ELR (cell line): ENCODE measurements at places on chromosomes 7 and 10.

DNA sequence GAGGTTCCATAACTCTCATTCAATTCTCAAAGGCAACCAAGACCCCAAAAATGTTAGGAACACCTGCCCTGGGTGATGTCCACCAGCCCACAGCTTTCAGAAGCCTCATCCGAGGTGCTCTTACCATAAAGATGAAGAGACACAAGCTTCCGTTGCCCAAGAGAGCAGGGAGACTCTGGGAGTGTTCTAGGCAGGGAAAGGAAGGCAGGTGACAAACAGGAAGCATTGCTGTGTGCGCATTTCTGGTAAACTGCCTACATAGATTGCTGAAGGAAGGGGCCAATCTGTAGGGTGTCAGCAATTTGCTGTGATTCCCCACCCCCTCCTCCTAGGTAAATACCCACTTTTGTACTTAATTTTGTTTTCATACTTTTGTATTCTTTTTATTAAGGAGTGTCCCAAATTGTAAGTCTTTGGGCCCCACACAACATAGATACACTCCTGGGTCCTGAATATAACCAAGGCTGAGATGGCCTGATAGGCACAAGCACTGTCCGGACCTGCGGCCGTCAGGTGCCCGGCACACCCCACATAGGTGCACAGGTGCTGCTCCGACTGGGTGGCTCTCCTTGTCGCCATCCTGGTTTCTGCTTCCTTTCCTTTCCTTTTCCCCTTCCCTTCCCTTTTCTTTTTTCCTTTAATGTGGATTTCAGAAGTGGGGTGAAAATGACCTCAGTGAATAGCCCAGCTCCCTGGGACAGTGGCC, 51.4 kb upstream of the SMNDC1 start:
- no peak for DNase-seq

DNA sequence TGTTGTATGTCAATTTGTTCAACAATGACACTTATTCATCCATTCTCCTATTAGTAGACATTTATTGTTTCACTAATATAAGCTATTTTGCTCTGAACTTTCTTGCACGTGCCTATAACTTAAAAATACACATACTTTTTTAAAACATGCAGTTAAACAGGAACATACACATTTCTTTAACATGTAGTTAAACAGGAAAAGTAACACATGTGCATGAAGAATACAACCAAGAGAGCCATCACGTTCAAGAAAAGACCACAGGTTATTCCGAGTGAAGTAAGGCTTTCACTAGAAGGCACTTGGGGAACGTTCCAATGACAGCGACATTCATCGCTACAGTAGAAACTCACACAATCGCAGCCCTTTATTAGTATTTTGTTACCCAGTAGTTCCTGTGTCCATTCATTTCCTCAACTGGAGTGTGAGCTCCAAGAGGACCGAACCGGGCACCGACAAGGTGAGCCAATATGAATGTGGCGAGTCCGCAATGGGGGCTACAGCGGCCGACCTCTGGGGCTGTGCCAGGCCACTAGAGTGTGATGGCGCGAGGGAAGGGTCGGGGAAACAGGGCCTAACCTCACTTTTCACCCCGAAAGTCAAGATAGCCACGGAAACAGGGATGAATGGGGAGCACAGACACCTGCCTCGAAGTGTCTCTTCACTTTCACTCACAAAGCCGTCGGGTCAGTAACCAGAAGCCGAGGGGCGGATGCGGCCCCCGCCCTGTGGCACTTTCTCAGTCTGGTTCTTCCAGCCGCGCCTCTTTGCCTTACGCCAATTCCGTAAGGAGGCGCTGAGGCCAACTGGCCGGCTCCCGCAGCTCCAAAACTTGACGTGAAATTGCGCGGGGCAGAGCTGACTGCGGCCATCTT, 775 bp upstream of the SEPTIN7 start:
- DNase-seq: peak; percentile 91

DNA sequence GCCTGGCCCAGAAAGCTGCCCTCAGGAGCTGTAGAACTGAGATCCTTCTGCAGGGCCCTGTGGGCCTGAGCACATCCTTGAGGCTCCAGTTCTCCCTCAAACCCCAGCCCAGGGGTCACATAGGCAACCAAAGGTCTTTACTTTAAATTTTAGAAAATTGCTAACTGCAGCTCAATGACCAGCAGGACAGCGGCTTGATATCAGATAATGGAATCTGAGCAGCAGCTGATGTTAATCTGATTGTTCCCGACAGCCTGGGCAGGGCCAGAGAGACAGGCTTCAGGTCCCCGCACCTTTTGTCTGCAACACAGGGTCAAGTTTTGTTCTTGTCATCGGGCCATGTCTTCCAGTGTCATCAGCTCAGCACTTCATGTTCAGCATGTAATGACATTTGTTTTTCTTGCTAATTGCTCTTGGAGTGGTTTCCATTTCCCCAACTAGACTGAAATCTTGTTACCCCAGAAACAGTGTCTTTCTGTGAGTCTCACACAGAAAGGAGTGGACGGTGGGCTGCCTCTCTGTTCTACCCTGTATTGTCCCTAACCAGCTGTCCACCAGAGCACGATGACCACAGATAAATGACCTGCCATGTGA, 91.0 kb downstream of the PAXIP1 start:
- DNase-seq: no peak

DNA sequence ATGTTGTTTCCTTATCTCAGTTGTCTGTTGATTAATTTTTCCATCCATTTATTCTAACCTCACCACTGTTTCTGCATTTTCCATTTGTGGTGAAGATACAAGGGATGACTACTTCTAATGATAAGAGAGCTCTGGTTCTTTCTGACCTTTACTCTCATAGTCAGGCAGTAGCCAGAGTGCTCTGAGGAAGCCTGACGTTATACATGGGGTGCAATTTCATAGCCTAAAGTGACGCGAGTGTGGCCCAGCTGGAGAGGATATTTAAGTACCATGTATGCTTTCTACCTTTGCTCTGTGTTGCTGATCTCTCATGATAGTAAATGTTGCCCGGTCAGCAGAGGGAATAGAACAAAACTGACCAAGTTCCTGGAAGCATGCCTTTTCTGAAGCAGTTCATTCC, 33.9 kb upstream of the CYCS start:
- DNase-seq: no peak

DNA sequence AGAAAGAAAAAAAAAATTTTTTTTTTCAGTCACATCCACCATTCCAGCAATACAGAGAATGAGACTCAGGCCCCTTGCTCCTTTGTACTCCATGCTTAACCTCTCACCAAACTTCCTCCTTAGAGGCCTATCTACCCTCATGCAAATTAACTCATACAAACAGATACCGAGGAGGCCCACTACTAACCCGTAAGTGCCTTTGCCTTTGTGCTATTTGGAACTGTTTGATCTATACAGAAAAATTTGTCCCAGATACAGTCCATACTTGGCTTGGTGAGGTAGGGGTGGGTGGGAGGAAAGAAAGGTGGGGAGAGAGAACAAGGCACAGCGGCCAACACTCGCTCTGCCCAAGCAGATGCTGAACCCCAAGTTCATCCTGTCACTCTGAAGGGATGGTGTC, 87.8 kb upstream of the DUSP5 start:
- DNase-seq: peak; percentile 33

DNA sequence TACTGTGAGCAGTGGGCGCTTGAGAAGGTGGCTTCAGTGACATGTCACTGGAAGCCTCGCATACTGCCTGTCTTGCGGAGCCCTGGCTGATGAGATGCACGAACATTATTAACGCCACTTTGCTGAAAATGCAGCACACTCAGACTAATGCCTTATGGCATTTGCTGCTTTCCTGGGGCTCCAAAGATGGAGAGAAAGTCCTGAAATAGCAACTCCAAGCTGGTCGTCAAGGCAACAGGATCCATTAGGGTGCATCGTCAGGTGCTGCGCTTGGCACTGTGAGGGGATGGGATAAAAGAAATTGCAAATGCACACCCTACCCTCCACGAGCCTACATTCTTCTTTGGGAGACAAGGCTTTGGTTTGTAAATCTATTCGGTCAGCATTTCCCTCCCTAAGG, 592.5 kb downstream of the TYW1 start:
- DNase-seq: no peak

- DNase-seq: no peak
These were observed 125.7 kb upstream of the CDK1 start for GRCh38 chr10:60652628-60653027.

- DNase-seq: peak; percentile 86
These were observed 33.4 kb upstream of the VWDE start for GRCh38 chr7:12436896-12437535.

DNA sequence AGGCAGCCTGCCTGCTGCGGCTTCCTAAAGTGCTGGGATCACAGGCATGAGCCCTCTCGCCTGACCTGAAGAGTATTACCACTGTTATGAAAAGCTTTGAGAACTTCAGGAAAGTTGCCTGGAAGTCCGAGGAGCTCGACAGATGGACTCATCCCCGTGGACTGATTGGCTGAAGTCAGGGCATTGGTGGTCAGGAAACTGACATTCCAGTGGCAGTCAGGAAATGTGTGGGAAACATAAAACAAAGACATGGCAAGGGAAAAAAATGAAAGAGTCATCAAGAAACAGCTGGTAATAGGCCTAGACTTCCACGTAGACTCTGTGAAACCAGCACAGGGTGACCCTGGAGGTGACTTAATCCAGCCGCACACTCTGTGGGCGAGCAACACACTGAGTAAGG, 123.3 kb downstream of the CDH23 start:
- DNase-seq: no peak

GRCh38 chr10:95656291-95657164, at the start of gene ALDH18A1:
TSS of gene ALDH18A1 (minus strand) at chr10:95656711. CDS start at chr10:95653377, 3,334 bp downstream.
- DNase-seq: peak; percentile 89

DNA sequence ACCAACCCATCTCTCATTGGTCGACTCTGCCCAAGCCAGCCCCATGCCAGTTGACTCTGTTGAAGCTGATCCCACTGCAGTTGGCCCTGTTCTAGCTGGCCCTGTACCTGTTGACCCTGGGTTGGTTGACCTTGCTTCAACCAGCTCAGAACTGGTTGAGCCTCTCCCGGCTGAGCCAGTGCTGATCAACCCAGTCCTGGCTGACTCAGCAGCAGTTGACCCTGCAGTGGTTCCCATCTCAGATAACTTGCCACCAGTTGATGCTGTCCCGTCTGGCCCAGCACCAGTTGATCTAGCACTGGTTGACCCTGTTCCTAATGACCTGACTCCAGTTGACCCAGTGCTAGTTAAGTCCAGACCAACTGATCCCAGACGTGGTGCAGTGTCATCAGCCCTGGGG, 7.4 kb downstream of the PPRC1 start:
- DNase-seq: no peak

DNA sequence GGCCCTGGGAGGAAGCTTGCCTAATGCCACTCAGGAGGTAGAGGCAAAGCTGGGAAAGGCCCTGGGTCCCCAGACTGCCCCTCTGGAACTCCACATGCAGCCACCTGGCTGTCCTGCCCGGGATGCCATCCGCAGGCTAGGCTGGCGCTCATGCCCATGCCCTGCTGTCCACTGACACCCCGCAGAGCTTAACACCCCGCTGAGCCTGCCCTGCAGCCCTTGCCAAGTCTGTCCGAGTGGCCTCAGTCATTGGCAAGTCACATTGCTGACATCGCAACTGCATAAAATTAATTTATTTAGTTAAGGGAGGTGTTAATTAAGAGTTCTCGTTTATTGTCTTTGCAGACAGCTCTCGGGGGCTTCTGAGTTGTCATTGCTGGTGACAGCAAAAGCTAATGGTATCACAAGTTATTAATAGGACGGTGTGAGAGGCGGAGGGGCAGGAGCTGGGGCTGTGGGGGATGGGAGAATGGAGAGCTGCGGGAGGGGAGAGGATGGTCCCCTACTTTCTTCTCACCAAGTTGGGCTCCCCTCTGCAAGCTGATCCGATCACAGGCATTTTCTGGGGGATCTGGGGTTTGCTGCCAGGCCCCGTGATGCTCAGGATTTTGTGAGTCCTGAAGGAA, 55.6 kb upstream of the PCBD1 start:
- no peak for DNase-seq

DNA sequence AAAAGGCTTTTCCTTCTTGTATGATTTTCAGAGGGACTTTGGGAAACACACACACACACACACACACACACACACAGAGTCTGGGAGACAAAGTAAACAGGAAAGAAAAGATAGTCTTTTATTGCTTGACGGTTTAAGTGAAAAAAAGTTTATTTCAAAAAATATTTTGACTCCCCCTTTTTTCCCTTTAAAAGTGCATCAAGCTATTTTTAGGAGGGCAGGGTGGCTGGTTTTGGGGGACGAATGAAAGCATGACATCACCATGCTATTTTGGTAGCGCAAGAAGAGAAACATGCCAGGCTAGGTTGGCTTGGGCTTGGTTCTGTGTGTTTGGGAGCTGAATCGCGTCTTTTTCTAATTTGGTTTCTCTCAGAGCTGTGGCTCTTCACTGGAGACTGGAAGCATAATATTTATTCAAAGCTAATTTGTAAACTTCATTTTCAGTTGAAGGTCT, 129.2 kb downstream of the BAMBI start:
- no peak for DNase-seq

GRCh38 chr10:29304264-29304994, 15.6 kb downstream of the LYZL1 start:
- DNase-seq: peak; percentile 74

- DNase-seq: no peak
These were observed 20.4 kb downstream of the HTR7 start for GRCh38 chr10:90837486-90837885.

DNA sequence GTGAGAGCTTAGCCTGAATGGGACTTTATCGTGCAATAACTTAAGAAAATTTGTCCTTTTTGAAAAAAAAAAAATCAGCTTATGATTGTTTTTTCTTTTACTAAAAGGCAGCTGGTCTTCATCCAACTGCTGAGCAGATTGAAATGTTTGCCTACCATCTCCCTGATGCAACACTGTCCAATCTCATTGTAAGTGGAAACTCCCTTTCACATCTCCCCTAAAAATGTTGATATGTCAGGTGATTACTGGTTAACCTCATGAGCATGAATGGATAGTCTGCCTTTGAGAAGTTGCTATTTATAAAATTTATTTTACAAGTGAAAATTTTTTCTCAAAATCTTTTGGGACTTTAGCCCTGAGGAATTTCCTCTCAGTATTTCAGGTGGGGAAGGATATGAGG, 17.8 kb upstream of the HKDC1 start:
- no peak for DNase-seq

- no peak for DNase-seq
These were observed 160.3 kb upstream of the NRP1 start for GRCh38 chr10:33494694-33495265.

DNA sequence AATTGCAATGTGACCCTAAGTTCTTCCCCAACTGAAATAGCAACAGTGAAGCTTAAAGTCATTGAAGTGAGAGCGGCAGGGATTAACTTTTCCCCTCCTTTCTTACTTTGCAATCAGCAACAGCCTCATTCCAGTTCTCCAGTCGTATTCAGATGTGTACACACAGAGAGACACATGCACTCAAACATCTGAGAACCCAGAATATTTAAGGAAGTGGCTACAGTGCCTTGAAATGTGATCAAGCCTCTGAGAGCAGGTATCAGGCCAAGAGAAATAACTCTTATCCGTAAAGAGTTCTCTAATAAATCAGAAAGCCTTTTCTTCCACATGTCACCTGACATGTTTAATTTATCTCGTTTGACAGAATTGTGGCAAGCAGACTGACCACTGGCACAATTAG, 388.9 kb upstream of the NPVF start:
- no peak for DNase-seq

GRCh38 chr10:114635797-114636550, 22.1 kb downstream of the ABLIM1 start:
- no peak for DNase-seq

- no peak for DNase-seq
These were observed 60.4 kb downstream of the VIPR2 start for GRCh38 chr7:159084069-159084801.

- no peak for DNase-seq
These were observed 21.1 kb downstream of the FAM53B start for GRCh38 chr10:124722798-124723783.

GRCh38 chr7:105020926-105021325, 6.9 kb downstream of the KMT2E start:
- DNase-seq: peak; percentile 20

- DNase-seq: no peak
These were observed 462.4 kb downstream of the DNAJB6 start for GRCh38 chr7:157799076-157799685.
